ENCODE measurements at places on chromosomes 6 and 20.

- DNase-seq, result no peak
Measured at GRCh38 chr6:30554404-30554803, 1.9 kb downstream of the GNL1 start.

DNA sequence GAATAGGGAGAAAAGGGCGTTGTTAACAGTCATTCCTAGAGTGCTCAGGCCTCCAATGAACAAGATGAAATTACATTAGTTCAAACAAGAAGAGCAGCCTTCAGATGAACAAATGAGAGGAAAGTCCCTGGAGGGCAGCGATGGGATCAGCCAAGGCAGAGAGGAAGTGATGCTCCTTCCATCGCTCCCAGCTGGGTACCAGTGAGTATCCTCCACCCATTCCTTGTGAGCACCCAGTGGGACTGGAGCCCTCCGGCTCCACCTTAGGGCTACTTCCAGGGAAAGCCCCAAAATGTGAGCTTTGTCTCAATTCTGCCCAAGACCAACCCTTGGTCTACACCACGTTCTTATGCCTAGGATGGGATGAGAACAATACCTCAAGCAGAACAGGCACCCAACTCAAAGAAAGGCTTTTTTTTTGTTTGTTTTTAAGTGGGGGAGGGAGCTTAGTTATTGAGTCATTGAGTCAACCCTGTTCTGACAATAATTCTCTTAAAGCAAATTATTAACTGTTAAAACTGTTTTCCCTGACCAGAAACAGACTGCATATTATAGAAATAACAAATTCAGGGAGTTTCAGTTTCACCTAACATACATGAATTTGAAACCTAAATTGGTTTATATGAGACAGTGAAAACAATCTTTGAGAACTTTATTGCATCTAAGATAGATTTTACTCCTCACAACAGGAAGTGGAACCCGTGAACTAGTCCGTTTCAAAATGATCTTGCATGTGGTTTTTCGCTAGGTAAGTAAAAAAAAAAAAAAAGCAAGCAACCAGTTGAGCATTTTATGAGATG lies 106.9 kb downstream of the IPCEF1 start:
- no peak for DNase-seq

GRCh38 chr6:71533939-71534379 lies 245.3 kb downstream of the OGFRL1 start:
- peak; percentile 25 for DNase-seq

GRCh38 chr6:5752391-5752680 lies 254.4 kb downstream of the NRN1 start:
- DNase-seq, result no peak

DNA sequence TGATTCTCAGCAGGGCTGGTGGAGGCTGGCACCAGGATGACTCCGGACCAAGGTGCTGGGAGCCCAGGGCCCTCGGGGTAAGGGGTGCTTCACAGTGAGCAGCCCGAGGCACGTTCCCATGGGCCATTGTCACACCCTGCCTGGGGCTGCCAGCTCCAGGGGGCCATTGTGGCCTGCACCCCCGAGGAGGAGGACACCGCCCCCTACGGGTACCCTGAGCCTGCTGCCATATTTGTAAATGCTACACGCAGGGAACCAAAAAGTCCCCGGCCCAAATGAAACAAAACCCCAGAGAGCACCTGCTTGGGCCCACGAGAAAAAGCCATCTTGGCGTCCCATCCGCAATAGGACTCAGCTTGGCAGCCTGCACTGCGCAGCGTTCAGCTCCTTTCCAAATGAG lies 64.7 kb upstream of the GATA5 start:
- DNase-seq, result no peak

DNA sequence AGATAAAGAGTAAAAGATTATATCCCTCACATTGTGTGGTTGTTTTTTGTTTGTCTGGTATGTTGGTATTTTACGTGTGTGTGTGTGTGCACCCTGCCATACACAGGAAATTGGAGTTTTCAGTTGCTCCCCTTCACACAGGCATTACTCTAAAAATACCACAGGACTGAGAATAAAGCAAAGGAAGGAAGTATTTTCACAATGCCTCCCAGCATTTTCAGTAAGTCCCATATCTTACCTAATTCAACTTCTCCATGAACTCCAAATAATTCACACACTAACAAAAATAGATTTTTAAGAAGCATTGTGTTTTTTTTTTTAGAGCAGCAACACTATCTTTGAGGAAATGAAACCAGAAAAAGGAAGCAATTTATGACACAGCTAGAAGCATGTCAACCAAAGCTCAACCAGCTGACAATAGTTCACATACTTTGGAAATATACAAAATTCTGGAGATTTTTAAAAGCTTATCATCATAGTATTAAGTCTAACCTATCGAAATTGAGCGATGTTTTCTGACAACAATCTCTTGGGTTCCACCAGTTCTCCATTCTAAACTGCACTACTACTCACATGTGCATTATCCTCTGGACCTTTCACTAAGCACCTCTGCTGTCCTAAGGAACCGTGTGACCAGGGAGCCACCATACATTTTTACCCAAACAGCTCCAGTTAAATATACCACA lies 2.1 kb downstream of the UBE2J1 start:
- no peak for DNase-seq

DNA sequence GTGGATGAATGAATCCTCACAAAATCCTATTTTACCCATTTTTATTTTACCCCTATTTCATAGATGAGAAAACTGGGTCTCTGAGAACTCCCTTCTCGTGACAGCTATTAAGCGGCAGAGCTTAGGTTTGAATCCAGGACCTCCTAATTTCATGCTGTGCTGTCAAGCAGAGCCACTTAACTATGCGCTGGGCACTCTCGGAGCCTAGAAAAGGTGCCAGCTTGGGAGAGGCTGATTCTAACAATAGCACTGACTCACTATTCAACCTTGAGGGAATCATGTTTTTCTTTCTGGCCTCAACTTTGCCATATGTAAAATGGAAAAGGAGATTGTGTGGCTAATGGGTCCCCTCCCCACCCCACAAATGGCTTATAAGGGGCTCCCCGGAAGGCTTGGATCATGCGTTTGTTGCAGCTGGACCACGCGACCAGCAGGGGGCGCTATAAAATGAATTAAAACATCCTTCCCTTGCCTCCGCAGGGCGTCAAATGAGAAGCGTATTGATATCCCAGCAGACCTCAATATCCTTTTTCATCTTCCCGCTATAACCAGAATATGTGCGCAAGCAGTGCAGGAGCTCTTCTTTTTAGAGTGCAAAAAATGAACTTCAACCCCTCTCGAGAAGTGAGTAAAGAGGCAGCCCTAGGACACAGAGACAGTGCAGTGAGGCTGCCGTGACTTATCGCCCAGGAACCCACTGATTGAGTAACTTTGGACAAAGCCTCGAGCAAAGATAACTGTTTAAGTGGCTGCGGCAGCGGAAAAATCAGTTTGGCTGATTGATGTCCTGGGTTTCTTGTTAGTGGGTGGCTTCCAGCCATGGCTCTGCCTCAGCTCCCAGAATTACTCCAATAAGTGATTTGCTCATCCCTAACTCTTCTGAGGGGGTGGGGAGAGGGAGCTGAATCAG lies 12.8 kb upstream of the PDYN start:
- peak; percentile 25 for DNase-seq

DNA sequence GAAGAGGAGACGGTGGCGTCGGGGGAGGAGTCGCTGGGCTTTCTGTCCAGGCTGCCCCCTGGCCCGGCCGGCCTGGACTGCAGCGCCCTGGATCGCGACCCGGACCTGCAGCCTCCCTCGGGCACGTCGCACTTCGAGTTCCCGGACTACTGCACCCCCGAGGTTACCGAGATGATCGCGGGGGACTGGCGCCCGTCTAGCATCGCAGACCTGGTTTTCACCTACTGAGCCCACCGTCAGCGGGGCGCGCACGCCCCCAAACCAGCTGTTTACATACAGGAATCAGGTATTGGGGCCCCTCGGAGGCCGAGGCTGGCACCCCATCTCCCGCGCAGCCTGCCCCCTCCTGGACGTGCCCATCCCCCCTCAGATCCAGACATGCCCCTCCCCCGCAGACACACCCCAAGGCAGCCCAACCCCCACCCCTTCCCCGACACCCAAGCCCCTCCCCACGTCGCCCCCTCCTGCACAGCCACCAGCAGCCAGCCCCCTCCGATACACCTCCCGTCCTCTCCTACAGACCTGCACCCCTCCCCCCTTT lies 1.4 kb downstream of the SOX12 start:
- no peak for DNase-seq

DNA sequence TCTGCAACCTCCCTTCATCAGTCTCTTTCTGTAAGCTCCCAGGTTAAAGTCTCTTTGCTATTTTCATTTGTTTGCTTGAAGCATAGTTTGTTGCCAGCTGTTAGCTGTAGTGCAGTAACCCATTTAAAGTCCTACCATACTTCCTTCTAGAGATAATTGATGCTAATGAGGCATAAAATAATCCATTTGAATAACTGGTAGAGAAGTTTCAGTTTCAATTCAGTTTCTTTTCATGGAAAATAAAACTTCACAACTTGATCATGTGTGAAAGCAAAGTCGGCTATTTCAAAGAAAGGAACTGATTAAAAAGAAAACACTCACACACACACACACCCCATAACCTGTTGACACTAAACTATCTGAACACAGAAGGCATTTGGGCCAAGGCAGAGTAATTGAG lies 68.5 kb upstream of the TENT5A start:
- DNase-seq, result no peak

- no peak for DNase-seq
Measured at GRCh38 chr6:157017861-157018260, 240.7 kb downstream of the ARID1B start.

- DNase-seq, result no peak
Measured at GRCh38 chr6:120262354-120262753, 912.8 kb upstream of the MAN1A1 start.

DNA sequence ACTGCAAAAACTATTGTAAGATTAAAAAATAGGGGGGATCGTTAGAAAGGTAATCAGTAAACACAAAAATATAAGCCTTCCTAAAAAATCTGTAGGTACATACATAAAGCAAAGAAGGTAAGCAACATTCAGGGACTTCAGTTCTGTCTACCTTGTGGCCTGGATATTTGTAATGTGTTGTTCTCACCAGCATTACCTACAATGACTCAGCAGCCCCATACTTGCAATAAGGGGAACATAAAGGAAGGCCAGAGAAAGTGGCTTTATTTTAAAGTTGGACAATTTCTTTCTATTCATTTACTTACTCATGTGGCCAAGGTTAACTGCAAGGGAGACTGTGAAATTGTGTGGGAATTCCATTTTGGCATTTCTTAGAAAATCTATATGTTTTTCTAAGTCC lies 277.2 kb upstream of the PREP start:
- DNase-seq, result peak; percentile 3

DNA sequence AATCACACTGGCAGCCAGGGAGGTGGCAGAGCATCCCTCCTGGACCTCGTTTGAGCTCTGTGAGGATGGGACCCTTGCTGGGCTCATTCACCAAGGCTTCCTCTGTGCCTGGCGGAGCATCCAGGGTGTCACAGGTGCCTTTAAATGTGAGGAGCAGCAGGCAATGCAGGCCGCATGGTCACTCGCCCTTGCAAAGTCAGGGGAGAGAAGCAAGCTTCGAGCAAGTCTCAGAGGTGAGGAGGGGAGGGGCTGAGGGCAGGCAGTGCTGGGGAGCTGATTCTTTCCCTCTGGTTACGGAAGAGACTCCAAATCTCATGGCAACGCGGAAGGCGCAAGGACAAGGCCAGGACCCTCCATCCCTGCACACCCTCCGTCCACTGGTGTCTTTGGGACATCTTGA lies 182.7 kb upstream of the PMEPA1 start:
- DNase-seq, result no peak

DNA sequence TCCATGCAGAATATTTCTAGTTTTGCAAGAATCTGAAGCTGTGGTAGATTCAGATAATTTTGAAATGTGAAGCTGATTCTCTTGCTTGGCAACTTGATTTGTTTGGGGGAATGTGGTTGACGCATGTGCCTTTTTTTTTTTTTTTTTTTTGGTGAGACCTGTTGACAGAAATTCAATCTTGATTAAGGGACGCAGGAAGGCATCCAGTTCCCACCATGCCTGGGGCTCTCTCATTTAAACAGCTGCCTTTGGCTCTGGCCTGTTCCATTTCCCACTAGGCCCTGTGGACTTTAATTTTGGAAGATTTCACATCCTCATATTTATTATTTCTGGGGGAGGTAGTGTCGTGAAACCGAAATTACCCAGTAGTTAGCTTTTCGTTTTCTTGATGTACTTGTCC lies 8.6 kb downstream of the TPX2 start:
- no peak for DNase-seq

- DNase-seq, result no peak
Measured at GRCh38 chr20:59775687-59776055, 157.8 kb downstream of the SYCP2 start.

DNA sequence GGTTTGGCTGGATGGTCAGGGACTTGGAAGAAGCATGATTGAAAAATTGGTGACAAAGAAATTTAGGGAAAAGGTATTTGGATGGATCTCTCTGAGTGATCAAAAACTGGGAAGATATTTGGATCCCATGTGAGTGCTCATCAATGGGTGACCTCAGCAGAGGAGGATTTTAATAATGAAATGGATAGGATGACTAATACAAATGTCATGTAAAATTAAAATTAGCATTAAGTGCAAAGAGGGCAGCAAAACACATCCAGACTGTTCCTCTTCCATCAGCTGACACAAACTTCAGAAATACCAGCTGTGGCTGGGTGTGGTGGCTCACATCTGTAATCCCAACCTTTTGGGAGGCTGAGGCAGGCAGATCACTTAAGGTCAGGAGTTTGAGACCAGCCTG lies 151.7 kb downstream of the THBS2 start:
- no peak for DNase-seq

GRCh38 chr6:38477680-38478260 lies 162.0 kb downstream of the BTBD9 start:
- DNase-seq, result no peak

DNA sequence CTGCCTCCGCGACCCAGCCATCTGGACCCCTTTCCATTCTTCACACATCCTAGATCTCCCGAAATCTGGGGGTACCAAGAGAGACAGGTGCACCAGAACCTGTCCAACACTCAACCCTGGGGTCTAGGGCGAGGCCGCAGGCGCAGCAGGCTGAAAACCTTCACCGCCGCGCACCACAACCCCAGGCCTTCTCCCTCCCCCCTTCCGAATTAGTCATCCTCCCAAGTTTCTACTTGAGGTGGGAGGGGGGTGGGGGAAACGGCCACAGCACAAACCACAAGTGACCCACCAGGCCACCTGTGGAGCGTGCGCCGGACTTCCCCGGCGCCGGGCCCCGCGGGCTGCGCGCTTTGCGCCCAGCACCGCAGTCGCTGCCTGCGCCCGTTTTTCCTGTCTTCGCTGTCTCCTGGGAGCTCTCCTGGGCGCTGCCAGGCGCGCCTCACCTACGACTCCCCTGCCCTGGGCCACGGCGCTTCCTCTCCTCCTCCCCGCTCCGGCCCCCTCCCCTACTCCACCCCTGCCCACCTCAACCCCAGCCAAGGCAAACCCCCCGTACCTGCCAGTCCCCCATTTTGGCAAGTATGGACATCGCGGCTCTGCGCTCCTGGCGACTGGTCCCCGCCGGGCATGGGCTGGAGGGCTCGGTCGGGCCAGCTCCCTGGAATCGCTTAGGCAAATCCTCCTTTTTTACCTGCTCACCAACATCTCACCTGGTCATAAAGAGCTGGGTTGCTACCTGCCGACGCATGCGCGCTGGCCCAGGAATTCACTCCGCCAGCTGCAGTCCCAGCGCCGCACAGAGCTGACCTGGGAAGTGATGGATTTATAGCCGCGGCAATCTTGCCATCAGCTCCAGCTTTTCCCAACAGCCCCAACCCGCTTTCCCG lies 4.2 kb upstream of the TFAP2A start:
- peak; percentile 77 for DNase-seq
